T-helper 17 cell (primary cell): ENCODE measurements at places on chromosomes 7 and 10. TPM values are rescaled to one million over a fixed set of nuclear protein-coding genes. Genes with fewer than 3 reads are reported as not detected.

The MINPP1 gene
- total RNA-seq = 2.3 TPM

The PNLIPRP1 gene
- total RNA-seq = not detected

DNA sequence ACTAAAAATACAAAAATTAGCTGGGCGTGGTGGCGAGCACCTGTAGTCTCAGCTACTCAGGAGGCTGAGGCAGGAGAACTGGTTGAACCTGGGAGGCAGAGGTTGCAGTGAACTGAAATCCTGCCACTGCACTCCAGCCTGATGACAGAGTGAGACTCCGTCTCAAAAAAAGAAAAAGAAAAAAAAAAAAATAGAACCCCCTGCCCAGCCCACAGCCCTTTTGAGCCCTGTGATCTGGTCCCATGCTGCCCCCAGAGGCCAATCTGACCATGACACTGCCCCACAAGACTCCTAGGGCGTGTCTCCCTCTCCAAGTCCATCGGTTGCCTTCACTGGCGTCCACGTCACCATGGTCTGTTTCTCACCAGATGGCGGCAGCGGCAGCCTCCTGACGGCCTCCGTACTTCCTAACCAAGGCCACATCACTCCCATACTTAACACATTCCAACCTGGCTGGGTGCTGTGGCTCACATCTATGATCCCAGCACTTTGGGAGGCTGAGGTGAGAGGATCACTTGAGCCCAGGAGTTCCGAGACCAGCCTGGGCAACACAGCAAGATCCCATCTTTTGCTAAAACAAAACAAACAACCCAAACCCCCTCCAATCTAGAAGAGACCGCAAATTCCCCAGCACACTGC, 18.0 kb downstream of the STX1A start:
- peaks cover 3% of the 10 kb centered on the region for H3K36me3 ChIP-seq
- no peak for DNase-seq

DNA sequence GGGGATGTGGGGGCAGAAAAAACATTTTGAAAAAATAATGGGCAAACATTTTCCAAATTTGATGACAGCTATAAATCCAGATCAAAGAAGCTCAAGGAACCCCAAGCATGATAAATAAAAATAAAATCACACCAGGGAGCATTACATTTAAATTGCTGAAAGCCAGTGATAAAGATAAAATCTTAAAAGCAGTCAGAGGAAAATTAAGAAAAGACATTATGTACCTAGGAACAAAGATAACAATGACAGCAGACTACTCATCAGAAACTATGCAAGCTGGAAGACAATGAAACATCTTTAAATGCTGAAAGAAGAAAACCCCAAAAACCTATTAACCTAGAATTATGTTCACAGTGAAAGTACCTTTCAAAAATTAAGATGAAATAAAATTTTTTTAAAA, 23.3 kb downstream of the NEUROG3 start:
- peaks cover 29% of the 10 kb centered on the region for H3K27me3 ChIP-seq
- DNase-seq = no peak
- no peak overlapping the region for H3K4me3 ChIP-seq

DNA sequence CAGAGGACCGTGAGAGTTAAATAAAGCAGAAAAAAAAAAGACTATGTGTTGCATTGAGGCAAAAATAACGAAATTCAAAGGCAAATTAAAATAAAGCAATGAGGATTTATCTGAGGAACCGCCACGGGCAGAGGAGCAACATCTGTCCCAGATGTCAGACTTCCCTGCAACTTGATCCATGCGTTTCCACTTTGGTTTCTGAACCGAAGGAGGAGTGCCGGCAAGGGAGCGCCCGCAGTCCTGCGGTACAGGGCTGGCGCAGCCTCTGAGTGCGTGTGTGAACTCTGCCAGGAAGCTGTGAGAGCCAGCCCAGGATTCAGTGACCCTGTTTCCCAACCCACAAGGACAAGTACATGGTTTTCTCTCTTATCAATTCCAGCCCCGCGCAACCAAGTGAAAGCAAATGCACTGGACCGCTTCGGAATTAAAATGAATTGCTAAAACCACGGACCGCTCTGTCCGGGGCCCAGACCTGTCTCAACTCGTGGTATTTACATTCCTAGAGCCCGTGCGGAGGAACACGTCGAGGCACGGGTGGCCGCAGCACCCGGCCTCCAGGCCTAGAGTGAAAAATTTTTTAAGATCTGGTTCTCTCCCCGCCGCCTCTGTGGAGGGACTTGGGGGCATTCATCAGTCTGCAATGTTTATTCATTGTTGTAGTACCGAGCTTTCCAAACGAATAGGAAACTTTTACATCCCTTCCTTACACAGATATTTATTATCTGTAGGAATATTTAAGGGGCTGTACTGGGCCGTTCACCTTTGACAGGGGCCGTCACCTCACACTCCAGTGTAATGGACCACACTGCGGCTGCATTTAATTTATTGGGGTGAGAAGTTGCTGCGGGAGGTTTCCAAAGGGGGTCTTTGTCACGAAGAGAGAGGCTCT, 291.5 kb upstream of the NFE2L3 start:
- no peak for DNase-seq
- H3K36me3 ChIP-seq = peaks cover 2% of the 10 kb centered on the region
- H3K4me1 ChIP-seq = peaks cover 13% of the 10 kb centered on the region
- H3K27ac ChIP-seq = no peak overlapping the region
- peak overlapping the region; percentile 13 for H3K4me3 ChIP-seq

DNA sequence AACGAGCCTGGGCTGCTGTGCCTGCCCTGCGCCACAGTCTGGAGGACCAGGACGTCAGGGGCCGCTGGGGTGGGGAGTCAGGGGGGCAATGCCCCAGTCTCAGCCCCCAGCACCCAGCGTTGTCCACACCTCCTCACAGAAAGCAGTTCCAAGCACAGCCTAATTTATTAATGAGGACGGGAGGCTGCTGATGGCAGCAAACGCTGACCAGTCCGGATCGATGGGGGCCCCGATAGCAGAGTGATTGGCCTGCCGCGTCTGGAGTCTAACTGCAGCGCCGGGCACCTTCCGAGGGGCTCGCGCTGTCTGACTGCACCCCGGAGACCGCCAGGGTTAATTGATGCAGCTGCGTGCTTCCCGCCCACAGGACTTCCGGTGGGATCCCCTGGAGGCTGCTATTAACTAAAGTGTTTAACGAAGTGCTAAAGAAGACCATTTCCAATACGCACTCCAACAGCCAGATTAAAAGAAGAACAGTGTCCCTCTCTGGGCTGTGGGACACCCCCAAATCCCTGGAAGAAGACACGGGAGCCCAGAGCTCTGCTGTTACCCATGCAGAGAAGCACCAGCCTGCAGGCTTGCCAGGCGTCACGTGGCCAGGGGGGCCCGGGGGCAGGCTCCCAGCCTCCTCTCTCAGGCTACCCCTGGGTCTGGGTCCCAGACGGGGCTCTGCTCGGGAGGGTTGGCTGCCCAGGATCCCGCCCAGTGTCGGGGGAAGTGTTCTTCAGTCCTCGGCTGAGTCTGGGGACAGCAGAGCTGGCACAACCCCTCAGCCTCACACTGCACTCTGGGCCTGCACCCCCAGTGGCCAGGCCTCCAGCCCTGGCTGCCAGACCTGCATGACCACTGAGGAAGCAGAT, 63.8 kb downstream of the MICALL2 start:
- H3K36me3 ChIP-seq = no peaks in the 10 kb centered on the region
- no peak overlapping the region for H3K4me3 ChIP-seq
- H3K4me1 ChIP-seq = no peaks in the 10 kb centered on the region
- no peak overlapping the region for H3K27ac ChIP-seq
- DNase-seq = no peak
- H3K27me3 ChIP-seq = peaks cover 43% of the 10 kb centered on the region

- no peaks in the 10 kb centered on the region for H3K27me3 ChIP-seq
- H3K27ac ChIP-seq = no peak overlapping the region
- H3K4me1 ChIP-seq = no peaks in the 10 kb centered on the region
- H3K36me3 ChIP-seq = no peaks in the 10 kb centered on the region
- H3K4me3 ChIP-seq = no peak overlapping the region
- no peak for DNase-seq
Measured at GRCh38 chr7:137001041-137001440, 132.6 kb downstream of the CHRM2 start.
